Fibroblast of the aortic adventitia (primary cell): ENCODE measurements at places on chromosomes 1 and 21. TPM values are rescaled to one million over a fixed set of nuclear protein-coding genes. Genes with fewer than 3 reads are reported as not detected.

DNA sequence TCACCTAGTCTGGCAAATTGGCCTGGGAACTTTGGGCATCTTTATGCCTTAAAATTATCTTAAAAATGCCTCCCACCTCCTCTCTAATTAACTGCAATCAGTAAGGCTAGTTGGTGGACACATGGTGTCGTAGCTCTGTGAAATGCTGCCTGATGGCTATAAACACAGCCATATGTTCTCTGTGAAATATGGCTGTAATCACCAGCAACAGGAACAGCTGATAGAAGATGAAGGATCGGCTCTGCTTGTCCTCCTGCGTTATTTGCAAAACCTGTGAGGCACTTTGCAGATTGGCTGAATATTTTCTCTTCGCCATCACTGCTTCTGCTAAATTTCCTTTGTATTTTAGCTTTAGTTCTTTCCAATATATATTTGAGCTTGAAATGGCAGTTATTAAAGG is 419.6 kb downstream of the RWDD3 start:
- DNase-seq: no peak

The L1TD1 gene
- under 0.01 and 1.5 TPM in 2 replicates for total RNA-seq

GRCh38 chr21:15966231-15966630 is 236.4 kb downstream of the USP25 start:
- peak; percentile 8 for DNase-seq

DNA sequence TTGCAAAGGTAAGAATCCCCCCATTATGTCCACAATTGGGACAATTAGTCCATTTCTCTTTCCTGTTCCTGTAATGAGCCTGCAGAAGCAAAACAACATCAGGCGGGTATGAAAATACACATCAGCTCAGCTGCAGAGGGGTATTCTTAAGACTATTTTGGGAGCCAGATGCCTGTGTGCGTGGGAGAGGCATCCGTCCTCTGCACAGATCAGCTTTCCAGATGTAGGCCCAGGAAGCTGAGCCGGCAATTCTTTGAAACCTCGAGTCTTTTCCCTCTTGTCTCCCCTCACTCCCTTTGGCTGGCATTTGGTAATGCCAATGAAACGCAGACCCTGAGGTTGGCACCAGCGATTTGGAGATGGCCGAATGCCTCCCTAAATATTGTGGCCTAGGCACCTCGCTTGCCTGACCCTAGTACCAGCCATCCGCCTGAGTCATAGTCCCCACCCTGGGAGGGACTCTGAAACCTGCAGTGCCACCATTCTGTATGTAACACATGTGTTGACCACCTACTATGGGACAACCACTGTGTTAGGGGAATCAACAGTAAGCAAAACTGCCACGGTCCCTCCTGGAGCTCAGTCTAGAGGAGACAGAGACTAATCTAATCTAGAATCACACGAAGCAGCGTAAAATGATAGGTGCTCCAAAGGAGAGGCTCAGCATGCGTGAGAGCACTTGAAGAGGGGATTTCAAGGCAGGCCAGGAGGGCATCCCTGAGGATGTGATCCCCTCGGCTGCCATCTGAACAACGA is 603.0 kb downstream of the MATN1 start:
- DNase-seq: no peak

GRCh38 chr1:9345471-9345870 is 52.8 kb downstream of the SPSB1 start:
- no peak for DNase-seq

DNA sequence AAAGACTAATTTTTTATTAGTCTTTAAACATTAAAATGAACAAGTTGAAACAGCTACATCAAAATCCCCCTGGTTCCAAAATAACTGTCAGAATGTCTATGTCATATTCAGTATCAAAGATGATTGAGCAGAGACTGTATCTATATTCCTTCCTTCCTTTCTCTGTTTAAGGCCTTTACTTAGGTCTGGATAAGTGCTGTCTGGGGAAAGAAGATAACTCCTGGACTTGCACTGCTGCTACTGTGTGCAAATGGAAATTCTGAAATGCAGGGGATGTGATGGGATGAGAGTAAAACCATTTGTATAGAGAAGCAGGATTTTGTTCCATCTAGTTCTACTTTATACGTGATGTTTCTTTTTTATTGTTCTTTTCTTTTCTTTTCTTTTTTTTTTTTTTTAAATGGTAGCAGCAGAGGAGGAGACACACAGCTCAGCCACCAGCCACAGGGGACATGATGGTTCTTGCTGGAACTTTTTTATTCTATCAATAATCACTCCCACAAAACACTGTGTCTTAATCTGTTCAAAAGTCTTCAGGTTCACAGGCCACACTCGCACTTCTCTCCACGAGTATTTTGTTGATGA is 33.6 kb upstream of the FOXE3 start:
- DNase-seq: no peak

DNA sequence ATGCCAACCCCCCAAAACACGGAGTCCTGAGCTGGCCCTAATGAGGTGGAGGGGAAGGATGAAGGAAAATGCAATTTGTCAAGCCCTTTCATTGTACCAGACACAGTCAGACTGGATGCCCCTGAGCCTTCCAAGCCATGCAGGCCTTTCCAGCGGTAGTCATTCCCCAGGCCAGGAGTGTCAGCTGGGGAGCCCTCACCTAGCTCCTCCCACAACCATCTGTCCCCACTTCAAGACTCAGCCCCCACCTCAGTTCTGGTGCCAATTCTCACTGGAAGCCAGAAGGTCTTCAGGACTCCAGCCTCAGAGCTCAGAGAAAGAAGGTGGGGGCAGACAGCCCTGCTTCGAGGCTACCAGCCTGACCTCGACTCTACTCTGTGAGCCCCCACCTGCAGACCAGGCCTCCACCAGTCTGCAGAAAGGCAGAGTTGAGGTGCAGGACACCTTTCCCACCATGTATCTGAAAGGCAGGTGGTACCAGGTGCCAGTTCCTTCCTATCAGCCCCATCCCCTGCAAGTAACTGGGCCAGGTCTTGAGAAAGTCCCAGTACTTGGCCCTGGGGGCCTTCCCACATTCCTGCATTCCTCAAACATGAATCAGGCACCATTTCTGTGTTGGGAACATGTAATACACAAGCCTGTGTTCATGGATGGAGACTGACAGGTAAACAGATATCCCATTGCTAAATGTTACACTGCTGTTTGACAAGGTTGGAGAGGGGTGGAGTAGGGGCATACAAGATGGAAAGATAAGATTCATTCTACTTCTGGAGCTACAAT is 180.6 kb upstream of the EDN2 start:
- peak; percentile 80 for DNase-seq

DNA sequence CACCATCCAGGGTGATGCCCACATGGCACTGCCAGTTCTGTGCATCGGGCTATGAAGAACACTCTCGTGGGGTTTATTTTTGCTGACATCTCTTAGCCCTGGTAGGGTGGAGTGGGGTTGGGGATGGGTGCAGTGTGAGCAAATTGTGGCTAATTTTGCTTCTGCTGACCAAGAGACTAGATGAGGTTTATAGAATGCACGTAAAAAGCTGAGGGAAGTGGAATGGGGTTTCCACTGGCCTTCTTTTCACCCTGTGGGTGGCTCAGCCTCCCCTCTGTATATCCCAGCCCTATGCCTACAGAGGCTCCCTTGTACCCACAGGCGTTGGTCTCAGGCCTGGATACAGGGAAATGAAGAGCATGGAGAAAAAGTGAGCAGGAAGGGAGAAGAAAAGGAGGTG is 44.1 kb upstream of the RAB4A start:
- no peak for DNase-seq

The KCNT2 gene
- total RNA-seq: 8.0 and 68.1 TPM in 2 replicates

The C1orf87 gene
- total RNA-seq: not detected in 2 replicates

- no peak for DNase-seq
Measured at GRCh38 chr1:24732186-24732885, 12.9 kb upstream of the CLIC4 start.

DNA sequence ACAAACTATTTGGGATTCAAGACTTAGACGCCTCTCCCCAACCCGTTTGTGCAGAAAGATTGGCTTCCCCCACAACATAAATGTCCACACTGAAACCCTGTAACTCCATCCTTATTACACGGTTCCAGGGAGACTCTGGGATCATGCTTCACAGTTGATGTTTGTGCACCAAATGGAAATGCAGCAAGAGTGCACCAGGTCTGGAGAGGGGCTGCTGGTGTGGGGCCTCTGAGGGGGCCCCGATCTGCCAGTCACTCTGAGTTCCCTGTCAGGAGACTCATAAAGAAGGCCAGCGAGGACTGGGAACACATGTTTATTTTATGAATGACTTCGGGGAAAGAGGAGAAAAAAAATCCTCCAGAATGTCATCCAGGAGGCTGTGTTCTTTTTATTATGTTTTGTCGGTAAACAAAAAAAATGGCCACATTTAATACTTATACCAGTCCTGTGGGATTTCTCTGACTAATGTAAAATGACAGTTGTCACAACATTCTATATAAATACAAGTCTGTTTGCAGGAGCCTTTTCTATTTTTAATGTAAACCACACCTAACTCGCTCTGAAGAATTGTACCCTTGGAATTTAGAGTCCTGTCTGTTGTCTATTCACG is 439.1 kb upstream of the VAMP3 start:
- DNase-seq: no peak

The KRTAP19-3 gene
- total RNA-seq: not detected in 2 replicates

GRCh38 chr1:18805150-18805879 is 54.1 kb downstream of the TAS1R2 start:
- DNase-seq: no peak

GRCh38 chr1:208809876-208810275 is 565.7 kb upstream of the PLXNA2 start:
- DNase-seq: peak; percentile 28

GRCh38 chr21:22609802-22610201 is 1611.6 kb downstream of the NCAM2 start:
- no peak for DNase-seq

The S100A5 gene
- total RNA-seq: 0.99 TPM in 1 of 2 replicates, not detected in the other

DNA sequence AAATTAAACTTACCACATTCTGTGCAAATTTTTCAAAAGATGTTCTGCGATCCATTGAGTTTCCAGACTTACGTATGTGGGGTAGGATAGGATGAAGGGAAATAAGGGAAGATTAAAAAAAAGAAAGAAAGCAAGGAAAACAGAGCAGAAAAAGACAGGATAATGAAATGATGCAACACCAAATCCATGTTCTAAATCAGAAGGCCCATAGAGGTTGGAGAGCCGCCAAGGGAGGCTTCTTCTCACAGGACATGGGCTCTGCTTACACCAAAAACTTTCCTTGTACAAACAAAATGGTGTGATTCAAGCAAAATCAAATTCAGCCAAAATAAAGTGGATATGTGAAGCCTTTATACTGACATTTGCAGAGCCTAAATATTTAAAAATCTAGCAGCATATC is 189.5 kb upstream of the GREM2 start:
- DNase-seq: peak; percentile 47

GRCh38 chr1:168728473-168729404 is at the start of gene DPT:
TSS of gene DPT (minus strand) at chr1:168729206. CDS start at chr1:168729174, 32 bp downstream.
- peak; percentile 91 for DNase-seq

- no peak for DNase-seq
Measured at GRCh38 chr1:1198423-1199140, 7.8 kb downstream of the TNFRSF18 start.

The WNT9A gene
- total RNA-seq: 0.41 and 0.99 TPM in 2 replicates

GRCh38 chr1:217896490-217896889 is 265.3 kb downstream of the SPATA17 start:
- DNase-seq: peak; percentile 67

- DNase-seq: no peak
Measured at GRCh38 chr1:39842836-39843235, 40.5 kb downstream of the TRIT1 start.

DNA sequence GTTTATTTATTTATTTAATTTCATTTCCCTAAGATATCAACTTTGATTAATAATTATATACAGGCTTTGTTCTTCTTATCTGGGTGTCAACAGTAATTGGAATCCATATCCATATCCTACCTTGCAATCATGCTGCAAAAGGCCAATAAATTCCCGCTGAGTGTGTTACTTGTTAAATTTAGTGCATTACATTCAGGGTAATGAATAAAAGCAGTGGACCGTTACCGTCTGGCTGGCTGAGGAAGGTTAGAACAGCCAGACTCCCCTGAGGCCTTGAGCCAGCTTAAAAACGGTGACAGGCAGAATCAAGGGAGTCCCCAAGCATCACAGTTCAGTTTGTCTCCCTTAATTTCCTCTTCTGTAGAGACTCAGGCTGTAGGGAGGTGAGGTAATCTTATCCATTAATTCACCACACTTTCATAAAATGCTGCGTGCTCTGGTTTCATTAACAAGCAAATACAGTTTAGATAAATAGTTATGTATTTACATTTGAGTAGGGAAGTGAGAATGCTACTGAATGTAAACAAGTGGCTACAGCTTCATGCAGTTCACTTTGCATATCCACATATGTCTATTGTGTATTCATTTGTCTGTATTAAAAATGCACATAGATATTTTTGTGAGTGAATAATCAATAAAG is 888.2 kb upstream of the CXADR start:
- no peak for DNase-seq
